GM04504 (cell line): ENCODE measurements at places on chromosomes 2 and 18.
A peak's percentile ranks its signal among the peaks of the same experiment; 100 is the strongest.

- DNase-seq, result peak; percentile 60
These were observed 297.6 kb downstream of the CDCA7 start for GRCh38 chr2:173652311-173652710.

GRCh38 chr2:239299218-239299939 is 101.4 kb downstream of the HDAC4 start:
- DNase-seq, result no peak

DNA sequence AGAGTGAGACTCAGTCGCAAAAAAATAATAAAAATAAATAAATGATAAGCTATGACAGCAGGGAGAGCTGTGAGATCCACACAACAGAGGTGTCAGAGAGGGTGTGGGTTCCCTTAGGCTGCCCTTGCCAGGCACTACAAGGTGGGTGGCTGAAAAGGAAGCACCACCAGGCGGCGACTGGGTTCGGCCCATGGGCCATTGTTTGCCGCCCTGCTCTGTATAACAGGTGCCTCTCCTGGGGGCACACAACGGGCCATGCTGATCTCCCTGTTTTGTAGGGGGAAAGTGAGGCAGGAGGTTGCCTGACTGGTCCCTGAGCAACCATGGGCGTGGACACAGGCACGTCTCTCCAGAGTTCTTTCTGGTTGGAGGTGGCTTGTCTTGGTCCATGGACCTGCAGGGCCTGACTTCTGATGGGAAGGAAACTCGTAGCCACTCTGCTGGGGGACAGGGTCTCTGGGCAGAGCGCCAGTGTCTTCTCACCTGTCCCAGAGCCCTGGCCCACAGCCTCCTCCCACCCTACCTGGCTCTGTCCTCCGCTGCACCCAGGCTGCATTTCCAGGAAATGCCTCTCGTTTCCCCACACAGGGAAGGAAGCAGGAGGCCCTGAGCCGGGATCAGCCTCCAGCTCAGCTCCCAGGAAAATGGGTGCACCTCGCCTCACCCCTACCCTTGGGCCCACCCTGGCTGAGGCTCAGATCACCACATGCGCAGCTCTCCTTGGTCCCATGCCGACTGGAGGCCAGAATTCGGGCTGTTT is 109.6 kb upstream of the ODC1 start:
- DNase-seq, result no peak

DNA sequence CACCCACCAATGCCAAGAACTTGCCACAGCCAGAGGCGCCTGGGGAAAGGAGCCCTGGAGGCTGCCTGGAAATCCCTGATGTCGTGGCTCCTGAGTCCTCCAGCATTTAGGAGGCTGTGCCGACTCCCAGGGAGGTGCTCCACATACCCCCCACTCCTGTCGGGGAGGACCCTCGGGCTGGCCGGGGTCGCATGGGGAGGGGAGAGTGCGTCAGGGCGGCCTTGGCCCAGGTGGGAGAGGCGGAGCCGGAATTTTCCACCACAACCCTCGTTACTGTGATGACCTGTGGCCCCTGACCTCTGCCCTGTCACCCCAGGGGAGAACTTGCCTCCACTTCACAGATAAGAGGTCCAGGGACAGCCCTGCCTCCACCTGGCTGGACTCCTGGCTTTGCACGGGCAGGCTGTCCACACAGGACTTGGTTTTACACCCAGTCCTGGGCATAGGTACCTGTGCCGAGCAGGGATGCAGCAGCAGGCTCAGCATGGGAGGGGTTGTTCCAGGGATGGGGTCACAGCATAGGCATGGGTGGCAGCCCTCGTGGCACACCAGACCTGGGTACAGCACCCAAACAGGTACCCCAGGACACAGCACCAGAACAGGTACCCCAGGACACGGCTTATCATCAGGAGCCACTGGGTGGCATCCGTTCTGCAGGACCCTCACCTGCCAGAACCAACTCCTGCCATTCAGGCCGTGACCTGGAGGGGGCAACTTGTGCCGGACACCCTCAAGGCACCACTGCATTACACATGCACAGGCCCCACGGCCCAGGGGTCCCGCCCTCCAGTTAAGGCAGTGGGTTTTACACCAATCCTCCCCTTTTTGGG is 12.3 kb upstream of the AGXT start:
- no peak for DNase-seq

DNA sequence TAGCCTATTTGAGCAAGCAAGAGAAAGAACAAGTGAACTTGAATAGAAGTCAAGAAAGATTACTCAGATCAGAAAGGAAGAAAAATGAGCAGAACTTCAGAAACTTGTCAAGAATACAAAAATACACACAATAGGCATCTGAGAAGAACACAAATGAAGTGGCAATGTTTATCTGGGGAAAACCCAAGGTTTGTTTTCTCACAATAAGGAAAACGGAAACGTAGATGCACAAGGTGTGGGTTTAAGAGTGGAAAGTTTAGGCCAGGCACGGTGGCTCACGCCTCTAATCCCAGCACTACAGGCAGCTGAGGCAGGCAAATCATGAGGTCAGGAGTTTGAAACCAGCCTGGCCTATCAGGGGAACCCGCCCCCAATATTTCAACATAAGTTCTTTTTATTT is 159.5 kb upstream of the GYPC start:
- no peak for DNase-seq

DNA sequence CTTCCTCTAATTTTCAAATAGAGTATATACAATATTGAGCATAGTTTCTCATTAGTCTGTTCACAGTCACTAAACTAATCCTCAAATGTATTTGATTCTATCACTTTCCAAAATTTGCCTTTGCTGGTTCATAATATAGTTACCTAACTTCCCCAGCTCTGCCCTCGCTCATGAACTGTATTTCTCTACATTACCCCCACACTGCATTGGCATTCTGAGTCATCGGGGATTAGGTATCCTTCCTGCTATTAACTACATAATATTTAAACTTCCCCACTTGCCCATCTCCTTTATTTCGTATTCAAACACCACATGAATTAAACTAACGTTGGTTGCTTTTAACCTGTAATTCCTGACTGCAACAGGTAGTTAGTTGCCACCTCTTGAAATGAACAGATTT is 14.8 kb upstream of the CLASP1 start:
- no peak for DNase-seq

DNA sequence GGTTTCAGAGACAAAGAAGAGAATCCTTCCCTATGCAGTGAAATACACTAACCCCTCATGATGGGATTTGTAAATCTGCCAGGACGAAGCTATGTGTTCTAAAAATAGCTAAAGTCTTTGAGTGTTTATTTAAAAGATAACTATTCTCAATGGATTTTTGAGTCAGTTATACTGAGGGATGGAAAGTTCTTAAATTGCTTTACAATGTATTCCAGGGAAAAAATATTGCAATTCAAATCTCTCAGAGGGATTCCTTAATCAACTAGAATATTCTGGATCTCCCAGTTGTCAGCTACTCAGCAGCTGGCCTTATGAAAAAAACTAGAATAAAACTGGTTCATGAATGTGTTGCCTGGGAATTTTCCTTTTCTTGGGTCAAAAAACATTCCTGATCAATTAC is 312.4 kb downstream of the PLCL1 start:
- no peak for DNase-seq

DNA sequence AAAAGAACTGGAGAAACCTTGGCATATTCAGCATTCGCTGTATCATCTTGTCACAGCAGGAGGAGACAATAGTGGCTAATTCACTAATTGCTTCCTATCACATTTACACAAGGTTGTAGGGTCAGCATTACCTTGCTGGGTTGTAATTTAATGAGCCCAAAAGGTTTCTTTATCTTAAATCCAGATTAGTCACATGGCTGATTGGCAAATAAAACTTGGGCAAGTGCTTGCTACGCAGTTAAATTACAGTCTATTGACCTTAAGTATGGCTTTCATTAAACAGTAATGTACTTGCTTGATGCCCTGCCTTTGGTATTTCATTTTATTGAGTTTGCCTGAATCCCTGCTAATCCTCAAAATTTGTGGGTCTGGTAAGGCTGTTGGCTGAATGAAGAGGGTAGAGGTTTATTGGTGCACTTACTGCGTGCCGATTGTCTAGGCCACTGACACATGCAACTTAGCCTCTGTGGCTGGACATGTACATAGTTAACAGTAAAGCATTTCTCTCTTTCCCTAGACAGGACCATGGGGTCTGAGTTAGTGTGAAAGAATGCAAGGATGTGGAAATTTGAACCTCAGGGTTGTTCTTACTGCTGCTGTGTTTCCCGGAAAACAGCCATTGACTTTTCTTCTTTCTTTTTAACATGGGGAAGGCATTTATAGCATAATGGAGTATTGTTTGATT is 34.3 kb downstream of the FMNL2 start:
- DNase-seq, result peak; percentile 39

DNA sequence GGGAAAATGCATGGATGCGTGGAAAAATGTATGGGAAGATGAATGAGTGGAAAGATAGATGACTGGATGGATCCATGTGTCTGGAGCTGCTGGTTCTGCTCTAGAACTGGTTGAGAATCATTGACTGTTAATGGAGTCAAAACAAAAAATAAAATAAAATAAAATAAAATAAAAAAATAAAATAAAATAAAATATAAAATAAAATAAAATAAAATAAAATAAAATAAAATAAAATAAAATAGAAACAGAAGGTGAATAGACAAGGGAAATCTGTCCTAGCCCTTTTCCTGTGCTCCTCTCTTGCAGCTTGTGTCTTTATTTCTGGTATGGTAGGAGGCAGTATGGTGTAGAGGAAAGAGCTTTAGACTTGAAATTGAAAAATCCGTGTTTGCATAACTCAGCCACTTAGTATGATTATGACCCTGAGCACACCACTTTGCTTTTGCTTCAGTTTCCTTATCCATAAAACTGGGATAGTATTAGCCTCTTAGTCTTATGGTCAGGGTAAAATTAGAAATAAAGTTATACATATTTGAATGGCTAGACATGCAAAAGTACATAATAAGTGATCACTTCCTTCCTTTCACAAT is 51.0 kb downstream of the PSD4 start:
- DNase-seq, result no peak
